ENCODE measurements at places on chromosomes 1 and 21.

DNA sequence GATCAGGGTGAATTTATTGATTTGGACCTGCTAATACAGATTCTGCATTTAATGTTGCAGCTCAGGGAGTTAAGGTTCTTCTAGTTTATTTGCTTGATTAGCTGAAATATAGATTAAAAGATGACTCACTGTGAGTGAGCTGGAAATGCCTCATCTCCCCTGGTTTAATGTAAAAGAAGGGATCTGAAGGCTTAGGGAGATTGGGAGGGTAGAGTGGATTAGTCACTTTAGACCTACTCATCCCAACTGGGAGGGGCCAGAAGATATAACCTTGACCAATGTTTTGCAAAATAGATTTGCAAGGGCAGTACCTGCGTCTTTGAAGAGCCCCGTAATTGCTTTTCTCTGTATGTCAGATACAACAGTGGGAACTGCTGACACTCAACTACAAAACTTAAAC is 922.8 kb upstream of the ADGRL4 start:
- no peak for DNase-seq

GRCh38 chr1:219330669-219331068 is 157.0 kb downstream of the LYPLAL1 start:
- DNase-seq: no peak

GRCh38 chr1:44401256-44402228 is 3.5 kb upstream of the RNF220 start:
- DNase-seq: no peak

DNA sequence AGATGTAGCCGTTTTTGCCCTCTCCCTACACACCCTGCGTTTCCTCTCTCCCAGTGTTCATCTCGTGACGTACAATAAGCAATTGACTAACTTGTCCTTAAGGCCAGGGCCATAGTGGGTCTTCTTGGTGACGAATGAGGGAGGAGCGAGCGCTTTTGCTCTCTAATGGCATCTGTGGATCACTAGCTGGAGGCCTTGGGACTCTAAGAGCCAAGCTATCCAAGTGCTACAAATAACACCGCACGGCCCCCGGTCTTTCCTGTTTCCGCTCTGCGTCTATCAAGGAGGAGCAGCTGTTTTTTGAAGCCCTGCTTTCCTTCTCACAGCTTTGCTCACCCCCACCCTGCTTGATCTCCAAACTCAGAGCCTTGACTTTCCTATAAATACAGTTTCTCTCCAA is 25.2 kb downstream of the EVA1C start:
- DNase-seq: no peak

DNA sequence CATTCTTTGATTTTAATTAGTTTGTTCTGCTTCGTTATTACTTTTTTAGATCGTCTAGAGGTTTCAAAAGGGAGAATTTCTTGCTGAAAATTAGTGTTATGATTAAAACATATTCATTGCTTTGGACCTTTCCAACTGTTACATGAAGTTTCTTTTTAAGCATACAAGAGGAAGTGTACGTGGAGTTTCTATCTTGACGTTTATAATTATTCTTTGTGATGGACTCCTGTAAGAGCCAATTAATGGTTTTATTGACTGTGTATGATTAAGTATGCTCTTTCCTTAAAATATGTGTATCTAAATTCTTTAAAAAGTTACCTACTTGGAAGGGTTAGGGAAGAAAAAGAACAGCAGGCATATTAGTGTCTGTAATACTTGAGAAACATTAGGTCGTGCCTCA is 37.8 kb downstream of the SPEN start:
- no peak for DNase-seq

GRCh38 chr1:9680091-9680490 is 28.6 kb downstream of the PIK3CD start:
- no peak for DNase-seq

GRCh38 chr21:46596201-46596600 is 8.7 kb downstream of the S100B start:
- no peak for DNase-seq

DNA sequence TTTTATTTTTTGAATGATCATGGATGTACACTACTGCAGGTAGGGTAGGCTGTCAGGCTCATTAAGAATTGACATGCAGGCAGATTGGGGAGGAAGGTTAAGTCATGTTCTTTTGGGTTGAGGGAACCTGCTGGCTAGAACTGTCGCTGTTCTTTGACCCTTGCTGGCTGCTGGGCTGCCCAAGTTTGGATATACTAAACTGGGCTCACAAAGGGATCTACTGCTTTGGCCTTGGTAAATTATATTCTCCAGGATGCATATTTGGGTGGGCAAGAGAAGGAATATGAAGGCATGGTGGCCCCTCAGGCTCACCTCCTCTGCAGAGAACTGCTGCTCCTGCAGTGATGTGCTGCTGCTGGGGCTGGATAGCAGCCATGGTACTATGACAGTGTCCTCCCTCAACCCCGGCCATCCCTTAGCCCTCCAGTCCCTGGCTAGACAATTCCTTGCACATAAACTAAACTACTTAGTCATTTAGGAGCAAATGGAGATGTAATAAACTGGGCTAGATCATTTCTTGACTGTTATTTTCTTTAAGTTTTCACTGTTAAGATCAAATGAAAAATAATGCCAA is 6.1 kb downstream of the ATP1A1 start:
- no peak for DNase-seq

- DNase-seq: no peak
Observed at GRCh38 chr21:26814386-26814785, 30.8 kb downstream of the ADAMTS1 start.

DNA sequence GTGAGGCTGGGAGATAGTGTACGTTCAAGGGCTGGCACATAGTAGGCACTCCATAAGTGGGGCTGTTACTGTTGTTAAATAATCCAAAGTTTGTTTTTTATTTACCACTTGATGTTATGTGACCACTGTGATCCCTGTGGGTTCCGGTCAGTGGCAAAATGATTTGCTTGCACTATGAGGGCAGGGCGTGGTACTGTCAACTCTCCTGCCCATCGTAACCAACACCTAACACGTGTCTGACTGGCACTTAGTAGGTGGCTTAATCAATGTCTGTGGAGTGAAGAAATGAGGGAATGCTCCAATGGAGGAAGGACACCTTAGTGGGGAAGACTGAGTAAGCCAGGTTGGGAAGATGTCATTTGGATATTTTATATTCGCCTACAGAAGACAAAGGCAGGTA is 14.6 kb downstream of the ADORA1 start:
- DNase-seq: no peak

GRCh38 chr21:26194326-26194725 is 23.8 kb upstream of the APP start:
- no peak for DNase-seq

GRCh38 chr1:74422421-74423292 is 89.8 kb downstream of the LRRC53 start:
- DNase-seq: no peak

DNA sequence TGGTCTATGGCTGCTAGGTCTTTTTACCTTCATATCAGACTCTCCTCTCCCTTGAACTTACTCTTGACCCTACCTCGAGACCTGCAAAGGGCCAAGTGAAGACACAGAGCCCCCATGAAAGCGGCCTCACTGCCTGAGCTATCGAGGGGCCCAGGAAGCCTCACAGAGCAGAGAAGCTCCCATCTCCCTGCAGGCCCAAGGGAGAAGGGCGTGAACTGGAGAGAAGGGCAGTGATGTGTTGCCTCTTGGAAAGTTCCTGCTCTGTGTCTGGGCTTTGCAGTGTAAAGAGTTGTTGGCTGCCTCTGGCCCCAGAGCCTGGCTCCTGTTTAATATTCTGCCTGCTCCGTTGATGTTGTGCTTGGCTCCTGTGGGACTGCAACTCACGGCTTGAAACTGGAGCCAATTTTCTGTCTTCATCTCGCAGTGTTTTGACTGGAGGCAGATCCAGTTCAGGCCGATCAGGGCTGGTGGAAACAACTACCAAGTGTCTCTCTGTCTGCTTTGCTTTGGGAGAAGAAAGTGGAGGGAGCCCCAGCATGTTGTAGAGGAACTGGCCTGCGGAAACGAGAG is 4.3 kb downstream of the SERTAD4 start:
- DNase-seq: no peak

DNA sequence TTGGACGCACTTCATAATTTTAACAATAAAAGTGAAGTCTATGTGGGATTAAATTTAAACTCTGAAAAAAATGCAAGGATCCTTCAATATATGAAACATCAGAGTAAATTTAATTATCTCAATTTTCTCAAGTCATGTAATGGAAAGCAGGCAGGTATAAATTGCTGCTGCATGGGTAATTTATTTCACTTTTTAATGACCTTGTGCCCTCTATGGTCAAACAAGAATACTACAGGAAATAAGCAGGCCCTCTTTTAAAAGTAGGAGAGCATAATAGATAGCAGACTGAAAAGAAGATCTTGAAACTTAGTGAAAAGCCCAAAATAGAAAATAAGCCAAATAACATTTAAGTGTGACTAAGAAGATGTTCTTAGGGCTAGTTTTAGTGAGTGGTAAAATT is 22.9 kb downstream of the BCAS2 start:
- no peak for DNase-seq

DNA sequence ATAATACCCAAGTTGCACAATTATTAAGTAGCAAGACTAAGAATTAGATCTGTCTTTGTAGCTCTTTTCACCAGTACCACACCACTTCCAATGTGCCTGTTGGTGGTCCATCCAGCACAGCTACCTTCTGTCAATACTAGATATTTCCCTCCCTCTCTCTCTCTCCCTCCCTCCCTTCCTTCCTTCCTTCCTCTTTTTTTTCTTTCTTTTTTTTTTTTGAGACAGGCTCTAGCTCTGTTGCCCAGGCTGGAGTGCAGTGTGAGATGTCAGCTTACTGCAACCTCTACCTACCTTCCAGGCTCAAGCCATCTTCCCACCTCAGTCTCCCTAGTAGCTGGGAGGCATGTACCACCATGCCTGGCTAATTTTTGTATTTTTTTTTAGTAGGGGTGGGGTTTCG is 21.1 kb downstream of the KPNA6 start:
- DNase-seq: no peak

- DNase-seq: no peak
Observed at GRCh38 chr1:25467193-25467592, 36.5 kb downstream of the MACO1 start.

DNA sequence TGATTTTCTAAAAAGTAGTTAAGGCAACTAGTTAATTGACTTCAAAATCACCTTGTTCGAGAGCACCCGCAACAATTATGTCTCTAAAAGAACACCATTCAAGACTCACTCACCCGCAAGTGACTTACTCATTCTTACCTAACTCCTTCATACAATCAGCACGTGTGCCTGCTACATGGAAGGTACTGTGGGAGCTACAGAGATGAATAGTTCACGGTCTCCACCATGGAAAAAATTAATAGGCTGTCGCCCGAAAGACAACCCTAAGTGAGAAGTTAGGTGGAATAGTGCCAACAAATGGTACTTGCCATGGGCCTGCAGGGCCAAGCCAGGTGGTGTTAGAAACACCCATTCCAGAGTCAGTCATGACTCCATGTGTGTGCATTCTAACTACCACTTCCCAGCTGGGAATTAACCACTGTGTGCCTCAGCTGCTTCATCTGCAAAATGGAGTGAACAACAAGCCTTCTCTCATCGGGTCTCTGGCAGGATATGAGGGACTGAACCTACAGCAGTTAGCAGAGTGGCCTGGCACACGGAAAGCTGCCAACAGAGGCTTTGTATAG is 7.1 kb downstream of the SSBP3 start:
- no peak for DNase-seq

DNA sequence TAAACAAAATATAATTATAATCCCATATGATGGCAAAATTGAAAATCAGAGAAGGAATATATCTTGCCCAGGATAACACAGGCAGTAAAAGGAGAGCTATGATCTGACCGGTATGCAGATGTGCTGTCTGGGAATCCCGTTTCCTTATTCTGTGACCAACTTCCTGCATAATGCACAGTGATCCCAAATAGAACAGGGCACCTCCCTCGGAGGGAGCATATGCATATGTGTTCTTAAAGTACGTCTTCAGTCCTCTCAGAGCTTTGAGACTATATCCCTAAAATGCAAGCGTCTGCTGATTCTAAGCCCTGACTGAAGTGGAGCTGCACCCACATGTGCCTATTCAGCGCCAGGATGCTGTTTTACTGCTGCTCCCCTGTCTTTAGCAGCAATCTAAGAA is 366.1 kb upstream of the PTBP2 start:
- no peak for DNase-seq

DNA sequence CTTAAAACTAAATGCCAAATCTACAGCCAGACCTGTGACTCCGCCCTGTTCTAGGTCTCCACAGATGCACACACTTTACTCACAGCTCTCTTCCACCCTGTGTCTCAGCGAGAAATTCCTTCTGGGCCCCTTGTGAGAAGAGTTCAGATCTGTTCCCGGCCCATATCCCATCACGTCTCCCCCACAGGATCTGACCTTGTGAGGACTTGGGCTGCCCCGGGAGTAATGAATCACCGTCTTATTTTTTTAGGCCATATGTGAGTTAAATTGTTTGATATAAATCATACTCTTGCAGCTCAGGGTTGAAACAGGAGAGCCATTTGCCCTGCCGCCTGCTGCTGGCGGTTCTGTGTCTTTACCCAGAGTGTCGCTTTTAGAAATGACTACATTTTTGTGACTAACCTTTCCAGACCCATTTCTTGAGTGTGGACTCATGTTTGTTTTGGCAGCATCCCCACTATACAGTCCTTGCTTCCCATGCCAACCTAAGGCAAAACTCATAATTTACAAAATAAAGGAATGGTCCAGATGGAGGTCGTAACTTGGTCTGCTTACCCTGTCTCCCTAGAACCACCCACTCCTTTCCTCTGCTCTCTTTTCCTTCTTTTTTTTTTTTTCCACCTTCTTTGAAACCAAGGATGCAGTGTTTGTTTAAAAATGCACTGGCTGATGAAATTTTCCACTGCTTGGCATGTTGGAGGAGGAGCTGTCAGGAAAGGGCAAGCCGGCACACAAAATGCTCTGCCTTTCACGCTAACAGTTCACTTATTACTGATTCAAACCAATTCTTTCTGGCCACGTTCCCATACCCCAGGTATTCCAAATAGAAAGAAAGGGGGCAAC is 98.0 kb upstream of the C1orf105 start:
- DNase-seq: peak; percentile 78

GRCh38 chr1:7519181-7519860 is 251.8 kb upstream of the VAMP3 start:
- no peak for DNase-seq

GRCh38 chr1:2460996-2461751 is 14.9 kb upstream of the PLCH2 start:
- no peak for DNase-seq

GRCh38 chr1:234675572-234675971 is 65.6 kb upstream of the IRF2BP2 start:
- no peak for DNase-seq

- DNase-seq: no peak
Observed at GRCh38 chr21:16322454-16322853, 592.7 kb downstream of the USP25 start.

DNA sequence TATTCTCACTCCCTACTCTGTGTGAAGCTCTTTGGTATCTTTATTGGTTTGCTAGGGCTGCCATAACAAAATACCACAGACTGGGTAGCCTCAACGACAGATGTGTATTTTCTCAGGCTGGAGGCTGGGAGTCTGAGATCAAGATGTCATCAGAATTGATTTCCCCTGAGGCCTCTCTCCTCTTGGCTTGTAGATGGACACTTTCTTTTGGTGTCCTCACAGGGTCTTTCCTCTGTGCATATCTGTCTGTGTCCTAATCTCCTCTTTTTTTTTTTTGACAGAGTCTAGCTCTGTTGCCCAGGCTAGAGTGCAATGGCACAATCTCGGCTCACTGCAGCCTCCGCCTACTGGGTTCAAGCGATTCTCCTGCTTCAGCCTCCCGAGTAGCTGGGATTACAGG is 71.4 kb upstream of the KCNJ6 start:
- no peak for DNase-seq

- no peak for DNase-seq
Observed at GRCh38 chr1:205424901-205425600, 3.2 kb upstream of the LEMD1 start.
